ENCODE measurements at places on chromosomes 12 and 14.

GRCh38 chr12:113796852-113797534, 169.1 kb downstream of the RBM19 start:
- no peak for DNase-seq

GRCh38 chr12:6370576-6370935, 4.8 kb downstream of the SCNN1A start:
- no peak for DNase-seq

DNA sequence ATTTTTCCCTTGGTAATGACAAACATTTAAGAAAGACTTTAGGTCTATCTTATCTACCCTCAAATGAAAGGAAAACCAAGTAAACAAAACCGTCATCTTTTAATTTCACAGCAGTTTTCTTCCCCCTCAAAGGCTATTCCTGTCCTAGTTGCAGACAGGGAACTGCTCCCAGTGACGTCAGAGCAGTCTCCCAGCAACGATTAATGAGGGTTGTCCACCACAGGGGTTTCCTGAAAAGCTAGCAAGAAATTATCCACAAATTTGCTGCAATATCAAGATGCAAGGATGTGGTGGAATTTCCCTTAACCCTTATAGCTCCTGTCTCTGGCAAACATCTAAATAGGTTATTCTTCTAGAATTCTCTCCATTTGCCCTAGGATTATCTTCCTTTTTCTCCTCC, 89.1 kb upstream of the STAC3 start:
- DNase-seq = no peak

DNA sequence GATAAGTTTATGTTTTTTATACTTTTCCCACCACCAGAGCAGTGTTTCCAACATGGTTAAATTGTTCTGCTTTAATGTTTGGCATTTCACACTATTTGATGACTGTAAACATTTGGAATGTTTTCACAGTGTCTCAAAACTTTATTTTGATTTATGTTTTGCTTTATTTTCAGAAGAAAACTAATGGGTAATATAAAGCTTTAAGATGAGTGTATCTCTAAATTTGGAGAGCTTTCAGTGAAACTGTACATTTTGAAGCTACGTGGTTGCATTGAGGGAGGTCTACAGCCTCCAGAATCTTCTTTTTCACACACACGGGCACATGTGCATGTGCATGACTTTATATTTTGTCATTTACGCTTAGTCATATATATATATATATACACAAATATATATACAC, 10.7 kb downstream of the BICD1 start:
- no peak for DNase-seq

GRCh38 chr14:68928770-68929550, 50.1 kb downstream of the ACTN1 start:
- no peak for DNase-seq

DNA sequence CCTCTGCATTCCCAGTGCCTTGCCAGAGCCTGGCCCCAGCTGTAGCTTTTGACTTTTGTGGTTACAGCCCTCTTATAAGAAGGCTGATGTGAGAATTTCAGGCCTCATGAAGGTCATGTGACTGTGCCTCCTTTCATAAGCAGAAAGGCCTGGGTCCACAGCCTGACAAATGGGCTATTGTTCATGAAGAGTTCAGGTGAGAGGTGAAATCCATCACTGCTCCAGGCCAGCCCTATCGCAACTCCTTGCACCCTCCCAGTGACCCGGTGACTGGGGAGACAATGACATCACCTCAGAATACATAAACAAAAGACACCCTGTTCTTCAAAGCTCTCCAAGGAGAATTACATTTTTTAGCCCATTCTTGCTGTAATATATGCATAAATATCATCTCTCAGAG, 321.5 kb downstream of the PCNX1 start:
- no peak for DNase-seq

GRCh38 chr12:15599266-15600037, 189.7 kb downstream of the EPS8 start:
- DNase-seq = no peak

DNA sequence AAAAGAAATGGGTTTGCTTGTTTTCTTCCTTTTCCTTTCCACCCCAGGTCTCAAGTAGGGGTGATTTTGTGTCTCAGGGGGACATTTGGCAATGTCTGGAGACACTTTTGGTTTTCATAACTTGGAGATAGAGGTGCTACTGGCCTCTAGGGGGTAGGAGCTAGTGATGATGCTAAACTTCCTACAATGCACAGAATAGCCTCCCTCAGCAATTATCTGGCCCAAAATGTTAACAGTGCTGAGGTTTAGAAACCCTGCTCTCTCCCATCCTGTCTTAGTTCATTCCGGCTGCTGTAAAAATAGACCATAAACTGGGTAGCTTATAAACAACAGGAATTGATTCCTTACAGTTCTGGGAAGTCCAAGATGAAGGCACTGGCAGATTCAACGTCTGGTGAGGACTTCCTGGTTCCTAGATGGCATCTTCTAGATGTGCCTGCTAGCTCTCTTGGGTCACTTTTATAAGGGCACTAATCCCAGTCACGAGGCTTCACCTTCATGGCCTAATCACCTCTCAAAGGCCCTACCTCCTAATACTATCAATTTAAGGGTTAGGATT, 7.4 kb upstream of the GAS2L3 start:
- no peak for DNase-seq

DNA sequence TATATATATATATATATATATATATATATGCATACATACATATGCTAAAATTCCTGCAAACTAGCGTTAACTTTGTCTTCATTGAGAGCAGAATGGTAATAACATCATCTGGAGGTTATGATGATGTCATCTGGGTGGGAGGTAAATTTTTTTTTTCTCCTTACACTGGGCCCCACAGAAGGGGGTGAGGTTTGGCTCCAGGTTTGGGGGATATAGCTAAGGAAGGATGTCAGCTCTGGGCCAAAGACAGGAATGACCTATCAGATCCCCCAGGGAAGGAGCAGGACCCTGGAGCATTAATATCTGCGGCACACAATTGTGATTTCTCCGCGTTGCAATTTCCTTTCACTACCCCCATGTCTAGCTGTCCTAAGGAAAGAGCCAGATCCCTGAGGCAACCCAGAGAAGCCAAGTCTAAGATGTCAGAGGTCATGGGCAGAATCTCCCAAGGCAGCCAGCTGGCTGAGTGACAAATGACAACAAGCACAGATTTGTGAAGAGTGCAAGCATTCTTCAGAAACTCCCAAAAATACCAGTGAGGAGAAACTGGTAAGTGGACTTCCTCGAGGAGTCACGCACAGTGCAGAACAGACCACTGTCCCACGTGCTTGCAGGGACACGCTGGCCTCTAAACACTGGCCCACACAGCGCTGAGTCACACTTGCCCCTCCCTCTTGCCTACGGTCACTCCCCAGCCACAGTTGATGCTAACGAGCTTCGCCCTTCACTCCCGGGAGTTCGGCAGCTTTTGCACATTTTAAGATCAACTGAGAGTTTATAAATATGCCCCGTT, 9.9 kb downstream of the UBC start:
- no peak for DNase-seq

DNA sequence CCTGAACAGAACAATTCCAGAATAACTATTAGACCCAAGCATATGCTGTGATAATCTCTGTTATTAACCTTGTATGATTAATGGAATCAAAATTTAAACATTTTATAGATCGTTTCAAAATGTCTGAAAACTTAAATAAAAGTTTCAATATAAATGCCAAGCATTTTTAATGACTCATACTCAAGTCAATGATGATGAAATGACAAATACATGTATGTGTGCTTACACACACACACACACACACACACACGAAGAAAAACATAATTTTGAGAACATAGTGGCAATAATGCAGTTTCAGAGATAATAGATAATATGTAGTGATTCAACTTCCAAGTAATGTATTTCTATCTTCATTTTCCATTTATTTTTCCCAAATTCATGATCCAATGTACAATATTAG, 384.9 kb upstream of the FOXG1 start:
- no peak for DNase-seq

- peak; percentile 76 for DNase-seq
These were observed 711 bp upstream of the ETV6 start for GRCh38 chr12:11648514-11649412.

- no peak for DNase-seq
These were observed 17.5 kb upstream of the GXYLT1 start for GRCh38 chr12:42162193-42162592.

GRCh38 chr12:96368233-96368632, 32.0 kb downstream of the CDK17 start:
- DNase-seq = no peak

DNA sequence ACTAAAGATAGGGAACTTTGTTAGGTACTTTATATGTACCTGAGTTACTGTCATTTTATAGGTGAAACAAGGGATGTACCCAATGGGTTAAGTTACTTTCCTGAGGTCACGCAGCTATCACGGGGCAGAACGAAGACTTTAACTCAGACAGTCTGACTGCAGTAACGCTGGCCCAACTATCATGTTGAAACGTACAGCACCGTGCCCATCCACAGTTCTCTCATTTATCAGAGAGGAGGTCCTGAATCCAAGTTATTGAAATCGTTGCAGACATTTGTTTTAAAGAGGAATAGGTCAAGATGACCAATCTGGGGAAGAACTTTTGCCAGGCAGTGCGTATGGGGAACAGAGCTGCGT, 587 bp upstream of the C12orf75 start:
- no peak for DNase-seq

- no peak for DNase-seq
These were observed 176.4 kb downstream of the TMTC2 start for GRCh38 chr12:82862876-82863649.

GRCh38 chr12:578748-579419, 84.4 kb downstream of the NINJ2 start:
- no peak for DNase-seq

GRCh38 chr12:71014180-71014785, 93.7 kb upstream of the PTPRR start:
- DNase-seq = no peak
